ENCODE measurements at places on chromosomes 7 and 10.

GRCh38 chr10:125683821-125684220 lies 858 bp upstream of the TEX36 start:
- DNase-seq = no peak

DNA sequence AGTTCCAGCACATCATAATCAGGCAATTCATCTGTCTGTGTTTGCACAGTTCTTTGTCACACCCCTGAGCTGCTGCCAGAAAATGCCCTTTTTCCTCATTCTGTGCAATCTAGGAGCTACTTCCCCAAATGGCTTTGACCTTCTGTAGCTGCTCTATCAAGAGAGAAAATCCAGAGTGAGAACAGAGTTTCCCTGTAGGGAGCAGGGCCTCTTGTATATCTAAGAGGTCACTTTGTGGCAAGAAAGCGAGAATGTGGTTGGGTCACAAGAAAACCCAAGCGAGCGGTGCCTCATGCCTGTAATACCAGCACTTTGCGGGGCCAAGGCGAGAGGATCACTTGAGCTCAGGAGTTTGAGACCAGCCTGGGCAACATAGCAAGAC lies 24.3 kb downstream of the SLC29A3 start:
- no peak for DNase-seq

DNA sequence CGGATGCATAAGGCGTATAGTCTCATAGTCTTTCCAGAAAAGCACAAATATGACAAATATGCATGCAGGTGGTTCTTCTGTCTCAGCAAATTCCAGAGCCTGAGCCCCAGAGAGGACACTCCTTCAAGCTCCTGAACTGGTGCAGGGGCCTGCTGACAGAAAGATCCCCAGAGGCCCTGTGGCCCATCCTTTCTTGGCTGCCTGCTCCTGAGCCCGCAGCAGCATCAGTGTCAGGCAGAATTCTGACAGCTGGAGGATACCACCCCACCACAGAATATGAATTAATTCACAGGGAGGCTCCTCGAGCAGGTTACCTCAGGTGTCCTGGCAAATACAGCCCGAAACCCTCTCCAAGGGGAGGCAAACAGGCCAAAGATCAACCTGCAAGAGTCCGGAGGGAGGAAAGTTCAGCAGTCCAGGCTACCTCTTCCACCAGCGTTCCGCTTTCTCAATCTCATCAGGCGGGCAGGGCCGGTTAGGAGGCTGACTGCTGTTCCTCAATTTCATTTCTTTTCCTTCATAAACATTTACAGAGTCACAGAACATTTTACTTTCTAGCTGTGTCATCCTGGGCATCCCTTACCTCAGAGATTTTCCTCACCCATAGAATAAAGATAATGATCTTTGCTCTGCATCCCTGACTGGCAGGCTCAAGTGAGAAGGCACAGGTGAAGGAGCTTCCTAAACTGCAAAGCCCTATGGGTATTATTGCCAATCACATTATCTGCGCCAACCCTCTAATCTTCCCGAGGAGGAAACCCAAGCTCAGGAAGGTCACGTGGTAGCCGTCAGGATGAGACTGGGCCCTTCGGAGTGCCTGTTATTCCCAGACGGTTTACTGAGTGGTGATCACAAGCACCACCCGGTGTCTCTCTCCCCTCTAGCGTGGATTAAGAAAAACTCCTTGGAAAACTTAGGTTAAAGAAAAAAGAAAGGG lies 1.4 kb downstream of the DNAJB12 start:
- DNase-seq = no peak

DNA sequence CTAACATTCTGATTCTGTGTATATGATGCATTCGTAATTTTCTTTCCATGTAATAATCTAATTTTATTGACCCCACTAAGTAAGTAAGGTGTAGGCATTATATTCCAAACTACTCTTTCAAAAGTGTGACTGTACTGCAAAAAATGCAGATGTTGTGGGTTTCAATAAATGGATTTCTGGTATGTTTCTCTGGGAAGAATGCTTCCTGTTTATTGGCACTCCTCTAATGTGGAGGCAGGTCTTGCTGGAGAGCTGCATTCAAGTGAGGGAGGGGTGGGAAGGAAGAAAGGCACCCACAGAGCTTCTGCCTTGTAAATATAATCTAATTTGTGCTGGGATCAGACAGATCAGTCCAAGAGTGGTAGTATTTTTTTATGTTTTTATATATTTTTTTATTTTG lies 23.9 kb downstream of the ST7 start:
- DNase-seq = no peak

DNA sequence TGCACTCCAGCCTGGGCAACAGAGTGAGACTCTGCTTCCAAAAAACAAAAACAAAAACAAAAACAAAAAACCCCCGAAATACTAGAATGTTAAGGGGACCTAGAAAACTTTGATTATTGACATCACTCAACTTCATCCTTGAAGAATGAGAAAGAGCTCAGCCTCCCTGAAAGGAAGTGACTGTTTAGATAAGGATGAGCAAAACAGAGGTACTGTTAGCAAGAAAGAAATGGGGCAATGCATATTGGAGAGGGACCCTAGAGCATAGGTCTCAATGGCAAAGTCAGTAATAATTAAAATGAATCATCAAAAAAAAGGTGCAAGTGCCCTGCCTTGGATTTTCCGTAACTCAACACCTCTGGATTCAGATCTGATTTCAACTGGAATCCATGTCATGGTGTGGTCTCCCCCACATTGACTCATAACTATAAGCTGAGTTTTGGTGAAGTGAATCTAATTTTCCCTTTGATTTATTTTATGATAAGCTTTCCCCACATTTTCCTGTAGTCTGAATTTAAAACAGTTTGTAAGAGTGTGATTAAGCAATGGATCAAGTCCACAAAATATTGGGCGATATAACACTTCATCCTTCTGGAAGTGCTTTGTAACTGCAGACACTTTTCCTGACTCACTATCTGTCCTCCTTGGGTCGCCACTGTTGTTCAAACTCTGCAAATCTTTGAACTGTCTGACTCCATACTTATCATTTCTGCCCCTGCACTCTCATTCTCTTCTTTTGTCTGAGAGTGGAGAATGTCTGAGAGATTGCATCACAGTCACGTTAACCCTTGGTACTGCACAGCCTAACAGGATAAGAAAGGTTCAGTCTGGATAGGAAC lies 224.8 kb upstream of the LYZL1 start:
- DNase-seq = no peak

Data from NAMALWA (cell line).